ENCODE measurements at places on chromosomes 12 and 14. TPM values are rescaled to one million over a fixed set of nuclear protein-coding genes. Genes with fewer than 3 reads are reported as not detected.

GRCh38 chr14:104891664-104892530, 26.8 kb downstream of the CEP170B start:
- DNase-seq: no peak

GRCh38 chr12:51971679-51972421, 20.4 kb downstream of the ACVR1B start:
- DNase-seq: no peak

- DNase-seq: no peak
Measured at GRCh38 chr12:53931844-53932581, 6.6 kb upstream of the HOXC13 start.

GRCh38 chr14:66842911-66843512, 335.1 kb downstream of the GPHN start:
- DNase-seq: no peak

GRCh38 chr14:23376482-23377197, at the start of gene CMTM5:
CMTM5 (plus strand) TSS chr14:23377046; CDS start chr14:23377252, 206 bp downstream.
- DNase-seq: no peak

DNA sequence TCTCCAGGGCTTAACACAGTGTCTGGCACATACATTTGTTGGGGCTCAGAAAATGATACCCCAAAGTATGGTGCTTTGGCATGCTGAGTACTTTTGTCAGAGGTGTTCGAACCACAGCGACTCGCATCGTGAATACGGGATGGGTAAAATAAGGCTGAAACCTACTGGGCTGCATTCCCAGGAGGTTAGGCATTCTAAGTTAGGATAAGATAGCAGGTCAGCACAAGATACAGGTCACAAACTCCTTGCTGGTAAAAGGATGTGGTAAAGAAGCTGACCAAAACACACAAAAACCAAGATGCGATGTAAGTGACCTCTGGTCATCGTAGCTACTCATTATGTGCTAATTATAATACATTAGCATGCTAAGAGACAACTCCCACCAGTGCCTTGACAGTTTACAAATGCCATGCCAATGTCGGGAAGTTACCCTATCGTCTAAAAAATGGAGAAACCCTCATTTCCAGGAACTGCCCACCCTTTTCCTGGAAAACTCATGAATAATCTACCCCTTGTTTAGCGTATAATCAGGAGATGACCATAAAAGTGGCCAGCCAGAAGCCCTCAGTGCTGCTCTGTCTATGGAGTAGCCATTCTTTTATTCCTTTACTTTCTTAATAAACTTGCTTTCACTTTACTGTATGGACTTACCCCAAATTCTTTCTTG, 3.3 kb upstream of the AEBP2 start:
- DNase-seq: no peak

DNA sequence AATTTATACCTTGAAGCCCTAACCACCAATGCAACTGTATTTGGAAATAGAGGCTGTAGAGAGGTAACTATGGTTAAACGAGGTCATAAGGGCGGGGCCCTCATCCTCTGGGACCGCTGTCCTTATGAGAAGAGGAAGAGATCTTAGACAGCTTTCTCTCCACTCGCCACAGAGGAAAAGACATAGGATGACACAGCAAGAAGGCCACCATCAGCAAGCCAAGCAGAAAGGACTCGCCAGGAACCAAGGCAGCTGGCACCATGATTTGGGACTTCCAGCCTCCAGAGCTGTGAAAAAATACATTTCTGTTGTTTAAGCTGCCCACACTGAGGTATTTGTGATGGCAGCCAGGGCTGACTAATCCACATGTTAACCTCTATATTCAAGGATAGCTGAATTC, 30.4 kb upstream of the BCAT1 start:
- no peak for DNase-seq

GRCh38 chr14:88255798-88256197, 67.3 kb downstream of the KCNK10 start:
- DNase-seq: no peak

The ZC3H14 gene
- 93.1 TPM for total RNA-seq

The RIPK3 gene
- not detected for total RNA-seq
